WERI-Rb-1 (cell line): ENCODE measurements at places on chromosomes 4 and X.

GRCh38 chr4:101037938-101038413, 309.4 kb downstream of the PPP3CA start:
- DNase-seq, result no peak

DNA sequence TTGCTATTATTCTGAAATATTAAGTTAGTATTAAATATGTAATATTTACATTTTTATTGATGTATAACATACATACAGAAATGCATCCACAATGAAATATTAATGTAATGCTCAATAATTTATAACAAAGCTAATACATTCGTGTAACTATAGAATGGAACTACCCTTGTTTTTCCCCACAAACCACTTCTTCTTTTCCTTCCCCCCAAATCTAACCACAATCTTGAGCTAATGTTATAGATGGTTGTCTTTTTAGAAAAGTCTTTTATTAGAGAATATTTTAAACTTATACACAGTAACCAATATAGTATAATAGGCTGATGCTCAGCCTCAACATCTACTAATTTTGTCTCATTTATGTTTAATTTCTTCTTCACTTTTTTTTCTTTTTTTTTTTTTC, 4.5 kb upstream of the ZNF732 start:
- DNase-seq, result no peak

- DNase-seq, result peak; percentile 18
Measured at GRCh38 chr4:18571301-18571761, 549.8 kb upstream of the LCORL start.

DNA sequence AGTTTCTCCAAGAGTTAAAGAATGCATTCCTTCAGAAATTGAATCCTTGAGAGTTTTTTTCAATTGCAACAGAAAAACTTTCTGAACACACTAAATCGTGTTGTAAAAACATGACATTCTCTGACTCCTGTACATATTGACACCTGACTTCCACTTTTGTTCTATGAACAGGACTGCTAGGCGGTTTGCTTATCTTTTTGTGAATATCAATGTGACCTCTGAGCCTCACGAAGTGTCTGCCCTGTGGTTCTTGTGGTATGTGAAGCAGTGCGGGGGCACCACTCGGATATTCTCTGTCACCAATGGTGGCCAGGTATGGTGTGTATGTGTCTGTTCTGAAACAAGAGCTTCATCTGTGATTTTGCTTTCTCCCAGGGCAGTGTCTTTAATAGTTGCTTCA, 71.9 kb downstream of the MAOA start:
- DNase-seq, result no peak

DNA sequence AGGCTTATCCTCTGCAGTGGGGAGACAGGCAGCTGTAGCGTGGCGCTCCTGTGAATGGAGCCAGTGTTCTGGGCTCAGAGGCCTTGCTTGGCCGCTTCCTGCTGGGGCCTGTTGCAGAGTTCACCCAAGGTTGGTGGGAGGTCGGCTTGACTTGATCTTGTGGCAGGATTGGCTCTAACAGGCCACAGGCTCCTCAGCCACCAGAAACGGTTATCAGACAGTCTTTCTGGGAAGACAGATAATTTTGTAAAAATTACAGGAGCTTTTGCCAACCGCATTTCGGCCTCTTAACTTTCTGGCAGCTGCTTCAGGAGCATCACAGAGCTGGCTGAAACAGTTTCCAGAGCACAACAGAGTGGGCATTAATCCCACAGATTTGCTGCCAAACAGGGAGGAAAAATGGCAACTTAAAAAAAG, 66.4 kb downstream of the DIPK2B start:
- no peak for DNase-seq

GRCh38 chr4:31328932-31329331, 608.8 kb downstream of the PCDH7 start:
- DNase-seq, result no peak

DNA sequence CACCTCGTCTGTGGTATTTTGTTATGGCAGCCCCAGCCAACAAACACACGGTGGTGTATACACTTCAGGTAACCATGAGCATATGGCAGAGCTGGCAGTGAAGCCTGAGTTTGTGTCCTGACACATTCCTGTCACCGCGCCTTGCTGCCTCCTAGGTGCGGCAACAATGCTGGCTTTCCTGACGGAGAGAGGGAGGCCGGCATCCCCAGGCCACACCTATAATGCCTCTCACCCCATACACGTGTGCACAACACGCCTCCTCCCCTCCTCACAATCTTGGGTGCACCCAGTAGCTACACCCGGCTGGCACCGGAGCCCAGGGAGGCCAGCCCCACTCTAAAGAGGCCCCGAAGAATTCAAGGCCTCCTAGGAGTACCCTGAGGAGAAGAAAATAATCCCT, 158.5 kb downstream of the NSUN7 start:
- DNase-seq, result peak; percentile 20

- no peak for DNase-seq
Measured at GRCh38 chr4:97987019-97987648, 156.1 kb downstream of the STPG2 start.

DNA sequence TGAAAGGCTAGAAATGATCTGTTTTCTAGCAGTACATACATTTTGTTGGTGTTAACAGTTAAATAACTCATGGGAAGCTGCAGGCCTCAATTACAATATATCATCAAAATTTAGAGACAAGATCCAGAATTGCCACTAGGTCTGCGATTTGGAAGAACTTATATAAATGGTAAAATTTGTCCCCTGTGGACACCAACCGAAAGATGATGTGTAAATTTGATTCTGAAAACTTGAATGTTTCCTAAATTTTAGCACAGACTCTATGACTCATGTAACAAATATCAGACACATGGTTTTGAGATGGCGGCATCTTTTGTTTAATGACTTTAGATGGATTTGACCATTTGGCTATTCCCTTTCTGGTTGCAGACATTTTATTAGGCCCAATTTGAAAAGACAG, 6.0 kb upstream of the HPGDS start:
- no peak for DNase-seq

- no peak for DNase-seq
Measured at GRCh38 chrX:46447384-46447783, 97.8 kb downstream of the ZNF674 start.

DNA sequence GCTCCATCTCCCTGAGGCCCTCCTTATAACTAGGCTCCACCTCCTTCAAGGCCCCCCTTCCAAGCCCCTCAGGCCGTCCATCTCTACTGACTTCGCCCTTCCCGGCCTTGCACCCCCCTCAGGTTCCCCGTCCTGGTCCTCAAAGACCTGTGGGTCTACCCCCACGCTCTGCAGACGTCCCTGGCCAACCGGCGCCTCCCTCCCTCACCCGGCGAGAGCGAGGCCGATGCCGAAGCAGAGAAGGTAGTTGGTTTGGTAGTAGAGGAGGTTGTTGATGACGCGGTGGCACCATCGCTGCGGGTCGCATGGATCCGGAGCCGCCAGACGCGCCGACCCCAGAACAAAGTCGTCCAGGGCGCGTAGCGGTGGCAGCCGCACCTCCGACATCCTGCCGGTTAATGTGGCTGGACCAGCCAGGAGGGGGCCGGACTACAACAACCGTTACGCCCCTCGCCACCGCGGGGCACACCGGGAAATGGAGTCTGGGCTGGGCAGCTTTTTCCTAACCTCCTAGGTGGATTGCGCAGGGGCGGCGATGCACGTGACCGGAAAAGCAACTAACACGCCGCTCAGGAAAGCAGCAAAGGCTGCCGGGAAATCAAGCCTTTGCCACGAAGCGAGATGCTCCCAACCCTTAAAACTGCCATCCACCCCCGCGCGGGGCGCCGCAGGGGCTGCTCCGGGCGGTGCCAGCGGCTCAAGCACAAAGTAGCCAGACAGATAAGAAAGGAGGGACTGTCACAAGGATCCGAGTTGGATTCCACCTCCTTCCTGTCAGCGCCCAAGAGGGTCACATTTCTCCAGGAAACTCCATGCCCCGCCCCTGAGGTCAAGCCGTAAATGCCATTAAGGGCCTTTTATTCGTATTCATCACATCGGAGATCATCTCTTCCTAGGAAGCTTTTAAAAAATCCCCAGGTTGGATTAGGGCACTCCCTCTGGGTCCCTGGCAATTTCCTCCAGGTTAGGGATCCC, at the start of gene PRAF2:
TSS of gene PRAF2 (minus strand) at position 402 of the 975 bp plus-strand sequence. CDS start at position 387, 15 bp downstream.
- peak; percentile 92 for DNase-seq

DNA sequence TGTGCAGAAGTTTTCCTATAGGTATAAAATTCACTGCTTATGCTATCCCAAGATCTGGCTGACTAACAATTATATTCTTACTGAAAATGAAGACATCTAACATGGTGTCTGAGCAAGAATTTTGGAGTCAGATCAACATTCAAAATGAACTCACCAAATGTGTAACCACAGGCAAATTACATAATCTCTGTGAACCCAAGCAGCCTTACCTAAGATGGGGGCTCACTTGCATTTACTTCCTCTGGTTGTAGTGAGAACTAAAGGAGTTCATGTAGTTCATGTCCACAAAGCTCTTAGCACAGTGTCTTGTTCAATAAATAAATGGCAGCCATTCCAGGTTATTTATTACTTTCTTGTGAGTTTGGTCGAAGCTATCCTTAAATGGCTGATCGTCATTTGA, 163.9 kb upstream of the LCORL start:
- no peak for DNase-seq

GRCh38 chr4:167238226-167238625, 3.9 kb upstream of the SPOCK3 start:
- no peak for DNase-seq

GRCh38 chrX:118459494-118459893, 36.1 kb upstream of the DOCK11 start:
- DNase-seq, result no peak

DNA sequence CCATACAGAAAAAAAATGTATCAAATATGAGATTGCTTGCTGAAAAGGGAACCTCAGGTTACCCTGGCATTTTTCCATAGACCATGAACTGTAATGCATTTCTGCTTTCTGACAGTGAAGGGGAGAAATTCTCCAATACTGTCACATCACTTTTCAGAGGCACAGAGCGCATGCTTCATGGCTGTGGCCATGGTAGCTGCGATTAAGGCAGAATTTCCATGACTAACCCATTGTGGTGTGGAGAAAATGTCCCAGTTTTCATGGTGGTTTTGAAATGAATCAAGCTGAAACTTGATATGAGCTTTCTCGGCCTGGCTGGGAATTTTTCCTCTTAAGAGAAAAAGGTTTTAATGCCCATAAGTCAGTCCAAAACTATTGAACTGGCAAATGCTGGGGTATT, 39.5 kb upstream of the MAP3K15 start:
- DNase-seq, result no peak

- peak; percentile 67 for DNase-seq
Measured at GRCh38 chrX:34656842-34657725, at the start of gene TMEM47. TMEM47 (minus strand) TSS chrX:34657285; CDS start chrX:34657029, 256 bp downstream.

DNA sequence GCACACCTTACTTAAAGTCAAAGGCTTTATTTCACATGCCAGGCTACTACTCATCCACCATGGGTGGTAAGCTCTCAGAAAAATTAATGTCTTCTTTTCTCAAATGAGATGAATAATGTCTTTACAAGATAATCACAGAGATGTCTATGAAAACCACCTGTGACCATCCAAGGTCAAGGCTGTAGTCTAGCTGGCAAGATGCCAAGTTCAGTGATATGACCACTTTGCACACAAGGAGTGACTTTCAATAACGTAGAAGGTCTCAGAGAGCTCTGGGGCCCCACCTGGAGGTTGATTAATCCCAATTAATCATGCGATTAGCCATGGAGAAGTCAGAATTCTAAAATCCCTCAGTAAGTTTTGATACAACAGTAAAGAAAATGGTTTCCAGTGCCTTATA, 20.5 kb downstream of the ANOS1 start:
- DNase-seq, result no peak

DNA sequence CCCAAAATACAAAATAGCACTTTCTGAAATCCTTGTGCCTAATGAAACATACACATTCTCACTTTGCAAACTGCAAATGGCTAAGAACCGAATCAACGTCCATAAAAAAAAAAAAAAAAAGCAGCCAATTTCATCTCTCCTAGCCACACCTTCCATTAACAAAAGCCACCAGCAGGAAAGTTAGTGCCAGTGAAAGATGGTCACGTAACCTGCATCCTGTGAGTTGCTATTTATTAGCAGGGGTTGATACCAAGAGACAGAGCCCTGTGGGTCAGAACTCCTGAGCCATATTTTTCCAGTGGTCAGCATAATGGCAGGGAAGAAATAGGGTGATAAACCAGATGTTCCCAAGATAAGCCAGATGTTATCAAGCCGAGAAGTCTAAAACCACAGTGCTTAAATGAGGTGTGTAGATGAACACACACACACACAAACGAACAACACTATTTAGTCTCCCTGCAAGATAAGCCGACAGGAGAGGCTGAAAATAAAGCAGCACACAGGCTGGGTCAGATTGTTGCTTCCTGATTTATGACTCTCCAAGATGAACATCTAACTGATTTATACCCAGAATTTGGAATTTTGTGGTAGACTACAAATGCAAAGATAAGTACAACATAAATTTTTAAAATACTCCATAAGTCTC, 11.5 kb downstream of the PPARGC1A start:
- no peak for DNase-seq

- no peak for DNase-seq
Measured at GRCh38 chr4:147037069-147037468, 91.4 kb upstream of the TTC29 start.

DNA sequence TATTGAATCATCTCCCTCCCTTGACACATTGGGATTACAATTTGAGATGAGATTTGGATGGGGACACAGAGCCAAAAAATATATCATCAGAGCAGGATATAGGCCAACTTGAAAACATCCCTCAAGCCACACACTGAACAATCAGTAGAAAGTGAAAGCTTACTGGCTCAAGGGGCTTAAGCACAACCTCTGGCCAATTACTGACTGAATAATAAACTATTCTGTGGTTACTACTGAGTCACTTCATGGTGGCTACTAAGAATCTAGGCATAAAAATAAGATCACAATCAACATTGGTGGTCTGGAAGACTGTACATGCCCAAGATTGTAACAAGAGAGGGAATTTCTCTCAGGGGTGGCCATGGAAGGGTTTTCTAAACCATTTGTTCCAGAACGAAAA, 27.4 kb upstream of the GPR174 start:
- no peak for DNase-seq

DNA sequence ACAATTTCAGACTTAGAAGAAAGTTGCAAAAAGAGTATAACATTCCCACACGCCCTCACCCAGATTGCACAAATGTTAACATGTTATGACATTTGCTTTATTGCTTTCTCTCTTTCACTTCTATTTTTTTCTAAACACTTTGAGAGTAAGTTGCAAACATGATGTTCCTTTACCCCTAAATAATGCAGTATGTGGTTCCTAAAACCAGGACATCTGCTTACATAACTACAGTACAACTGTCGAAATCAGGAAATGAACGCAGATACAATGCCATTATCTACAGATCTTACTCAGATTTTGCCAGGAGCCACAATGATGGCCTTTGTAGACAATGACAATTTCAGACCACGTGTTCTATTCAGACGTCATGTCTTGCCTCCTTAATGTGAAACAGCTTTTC, 22.4 kb downstream of the SH3TC1 start:
- DNase-seq, result no peak

DNA sequence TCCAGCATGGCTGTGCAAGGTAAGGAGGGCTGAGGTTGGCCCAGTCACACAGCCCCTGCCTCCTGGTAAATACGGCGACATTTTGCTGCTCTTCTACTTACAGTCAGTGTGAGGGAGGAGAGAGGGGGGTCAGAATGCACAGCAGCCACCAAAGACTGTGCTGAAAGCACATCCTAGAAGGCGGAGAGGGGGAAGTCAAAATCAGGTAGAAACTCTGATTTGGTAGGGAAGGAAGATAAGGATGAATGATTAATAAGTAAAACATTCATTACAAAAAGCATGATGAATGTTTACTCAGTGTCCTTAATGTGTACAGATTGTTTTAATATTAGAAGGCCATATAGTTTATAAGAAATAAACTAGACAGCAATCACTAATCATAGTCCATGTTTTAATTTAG, 57.5 kb downstream of the ADD1 start:
- no peak for DNase-seq

GRCh38 chr4:182405087-182405486, 161.9 kb downstream of the TENM3 start:
- DNase-seq, result no peak
